Pons (tissue), 1 donor: ENCODE measurements at places on chromosomes 16 and 17.

DNA sequence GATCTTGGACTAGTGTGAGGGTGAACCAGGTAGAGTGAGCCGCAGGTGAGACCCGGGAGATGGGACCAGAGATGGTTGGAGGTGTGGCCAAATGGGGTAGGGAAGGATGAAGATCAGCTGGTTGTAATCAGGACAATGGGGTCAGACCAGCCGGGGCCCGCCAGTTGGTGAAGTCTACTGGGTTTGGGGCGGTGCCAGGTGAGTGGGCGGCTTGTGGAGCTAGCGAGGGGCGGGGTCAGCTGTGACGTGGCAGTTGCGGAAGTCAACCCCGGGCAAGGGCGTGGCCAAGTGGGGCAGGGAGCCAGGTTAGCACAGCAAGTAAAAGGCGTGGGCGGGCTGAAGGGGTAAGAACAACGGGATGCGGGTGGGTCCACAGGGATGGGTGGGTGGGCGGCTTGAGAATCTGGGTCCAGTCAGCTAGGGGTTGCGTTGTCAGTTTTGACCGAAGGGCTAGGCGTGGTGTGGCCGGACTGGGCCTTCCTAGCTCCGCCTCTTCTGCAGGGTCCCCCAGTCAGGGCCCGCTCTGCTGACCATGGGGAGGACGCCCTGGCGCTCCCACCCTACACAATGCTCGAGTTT, 25.5 kb upstream of the ALKBH5 start:
- peak; percentile 66 for DNase-seq

- peak; percentile 79 for DNase-seq
These were observed 699 bp upstream of the PVALEF start for GRCh38 chr17:81164371-81165245.

DNA sequence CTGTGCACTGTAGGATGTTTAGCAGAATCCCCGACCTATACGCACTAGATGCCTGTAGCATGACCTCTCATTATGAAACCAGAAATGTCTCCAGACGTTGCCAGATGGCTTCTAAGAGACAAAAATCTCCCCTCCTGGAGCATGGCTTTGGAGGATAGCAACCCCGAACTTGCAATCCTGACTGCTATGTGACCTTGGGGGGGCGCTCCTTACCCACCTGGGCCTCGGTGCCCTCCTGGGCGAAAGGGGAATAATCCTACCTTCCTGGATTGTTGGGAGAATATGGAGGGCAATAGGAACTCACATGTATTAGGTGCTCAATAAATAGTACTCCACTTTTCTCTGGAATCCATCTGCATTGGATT, 8.1 kb downstream of the MRM1 start:
- no peak for DNase-seq

DNA sequence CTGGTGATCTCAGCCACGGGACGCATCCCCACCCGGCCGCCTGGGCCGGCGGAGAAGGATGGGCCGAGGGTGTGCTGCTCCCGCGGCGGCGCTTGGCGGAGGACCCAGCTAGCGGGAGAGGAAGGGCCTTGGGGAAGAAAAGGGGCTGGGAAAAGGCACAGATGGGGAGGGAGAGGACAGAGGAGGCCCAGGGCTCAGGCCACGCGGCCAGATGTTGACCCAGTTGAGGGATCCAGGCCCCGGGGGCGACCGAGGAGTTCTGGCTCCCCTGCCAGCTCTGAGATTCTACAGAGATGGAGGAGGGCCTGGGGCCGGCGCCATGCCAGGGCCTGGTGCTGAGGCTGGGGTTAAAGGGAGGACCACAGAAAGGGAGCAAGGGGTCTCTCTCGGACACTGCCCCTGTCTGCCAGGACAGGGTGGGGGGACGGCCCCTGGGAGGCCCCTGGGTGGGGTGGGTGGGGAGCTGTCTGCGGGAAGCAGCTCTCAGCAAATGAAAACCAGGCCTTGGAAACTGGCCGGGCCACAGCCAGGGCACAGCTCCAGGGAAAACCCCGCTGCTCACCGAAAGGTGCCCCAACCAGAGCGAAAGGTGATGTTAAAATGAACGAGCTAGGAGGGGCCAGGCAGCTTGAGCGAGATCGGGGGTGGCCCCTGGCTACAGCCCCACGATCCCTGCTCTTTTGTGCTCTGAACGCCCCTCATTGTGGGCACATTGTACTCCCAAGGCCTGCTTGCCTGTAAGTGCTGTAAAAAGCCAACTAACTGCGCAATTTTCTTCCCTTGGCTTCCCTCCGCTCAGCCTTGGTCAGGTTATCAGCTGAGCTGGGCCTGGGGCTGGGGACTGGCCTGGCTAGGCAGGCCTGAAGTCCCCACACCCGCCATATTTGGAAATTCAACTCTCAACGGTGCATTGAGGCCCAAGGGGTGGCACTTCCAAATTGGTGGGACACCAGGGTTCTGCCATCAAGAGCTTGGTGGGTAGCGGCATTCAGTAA, 191.4 kb downstream of the ZNF423 start:
- DNase-seq = no peak
